ENCODE measurements at places on chromosomes 2 and 18.

DNA sequence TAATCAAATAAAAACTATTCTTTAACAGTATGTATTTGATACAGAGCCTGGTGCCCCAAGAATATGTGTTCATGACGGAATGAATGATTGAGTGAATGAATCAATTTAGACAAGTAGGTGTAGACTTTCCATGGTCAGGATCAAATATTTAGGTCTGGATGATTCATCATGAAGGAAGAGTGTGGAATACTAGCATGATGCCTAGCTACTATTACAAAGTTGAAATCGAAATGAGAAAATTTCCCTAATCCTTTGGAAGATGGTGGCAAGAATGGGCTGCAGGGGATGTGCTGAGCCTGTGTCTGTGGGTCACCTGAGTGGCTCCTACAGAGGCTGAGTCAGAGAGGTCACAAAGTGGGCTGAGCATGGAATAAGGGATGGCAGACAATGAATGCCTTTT lies 3.1 kb upstream of the MALT1 start:
- DNase-seq = peak; percentile 75

GRCh38 chr2:141399270-141399669 lies 731.5 kb downstream of the LRP1B start:
- peak; percentile 57 for DNase-seq

GRCh38 chr18:62963507-62963906 lies 248.2 kb downstream of the PHLPP1 start:
- no peak for DNase-seq

GRCh38 chr2:197993830-197994229 lies 189.4 kb downstream of the PLCL1 start:
- DNase-seq = no peak

- DNase-seq = no peak
These were observed 38.7 kb upstream of the CREB1 start for GRCh38 chr2:207491086-207491485.
